Tibial nerve (tissue), 4 donors: ENCODE measurements at places on chromosomes 6 and 20. TPM values are rescaled to one million over a fixed set of nuclear protein-coding genes. Genes with fewer than 3 reads are reported as not detected.

ZNF334 gene
- 5.9 TPM for total RNA-seq

LY86 gene
- 8.3 TPM for total RNA-seq

PRSS16 gene
- not detected for total RNA-seq

ARMC12 gene
- 2.2 TPM for total RNA-seq

NR2E1 gene
- total RNA-seq = not detected

PSORS1C1 gene
- 2.4 TPM for total RNA-seq

ADAM33 gene
- total RNA-seq = 226 TPM

WFDC2 gene
- 3.5 TPM for total RNA-seq

LPA gene
- total RNA-seq = 0.42 TPM

COL9A3 gene
- 51.3 TPM for total RNA-seq

PTPRA gene
- 76.9 TPM for total RNA-seq
